ENCODE measurements at places on chromosomes 7 and 10.

DNA sequence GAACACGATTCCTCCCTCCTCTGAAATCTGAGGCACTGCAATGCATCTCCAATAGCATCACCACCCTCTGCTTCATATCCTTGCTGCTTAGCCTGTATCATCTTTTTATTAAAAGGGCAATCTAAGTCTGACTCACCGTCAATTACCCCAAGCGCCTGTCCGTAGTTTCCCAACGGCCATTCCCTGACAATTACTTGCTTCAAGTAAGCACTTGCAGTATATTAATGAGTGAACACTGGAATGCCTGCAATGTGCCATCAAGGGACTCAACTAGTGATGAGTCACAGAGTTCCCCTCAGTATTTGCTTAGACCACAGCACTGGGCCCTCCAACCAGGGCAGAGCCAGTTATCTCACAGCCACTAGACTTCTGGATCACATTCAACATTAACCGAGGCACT lies 19.5 kb upstream of the PPP1R3C start:
- no peak for DNase-seq

DNA sequence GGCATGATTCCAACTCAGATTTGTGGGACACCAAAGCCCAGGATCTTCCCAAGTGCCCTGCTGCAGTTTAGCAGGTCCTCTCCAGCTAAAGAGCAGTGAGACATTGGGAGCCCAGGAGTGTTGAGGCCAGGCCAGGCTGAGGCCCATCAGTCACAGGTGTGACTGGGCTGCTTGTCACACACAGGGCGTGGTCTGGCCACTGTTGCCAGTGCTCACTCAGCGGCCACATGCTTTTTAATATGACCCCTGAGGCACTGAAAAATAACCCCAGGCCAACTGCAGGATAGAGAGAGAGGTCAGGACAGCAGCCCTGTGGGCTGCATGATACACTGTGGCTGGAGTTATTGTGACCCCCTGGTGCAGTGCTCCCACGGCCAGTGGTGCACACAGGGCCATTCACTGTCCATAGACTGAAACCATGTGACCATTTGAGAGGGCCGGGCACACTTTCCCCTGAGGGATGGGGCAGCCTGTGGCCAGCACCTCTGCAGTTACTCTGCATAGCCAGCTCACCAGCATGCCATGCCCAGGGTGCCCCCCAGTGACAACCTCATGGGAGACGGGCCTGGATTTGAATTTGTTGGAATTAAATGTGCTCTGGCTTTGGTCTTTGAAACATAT lies 4.2 kb downstream of the GDF2 start:
- DNase-seq, result no peak

GRCh38 chr10:12333380-12334185 lies 15.8 kb upstream of the CAMK1D start:
- peak; percentile 40 for DNase-seq

GRCh38 chr10:21604651-21605050 lies 70.6 kb downstream of the MLLT10 start:
- DNase-seq, result no peak

DNA sequence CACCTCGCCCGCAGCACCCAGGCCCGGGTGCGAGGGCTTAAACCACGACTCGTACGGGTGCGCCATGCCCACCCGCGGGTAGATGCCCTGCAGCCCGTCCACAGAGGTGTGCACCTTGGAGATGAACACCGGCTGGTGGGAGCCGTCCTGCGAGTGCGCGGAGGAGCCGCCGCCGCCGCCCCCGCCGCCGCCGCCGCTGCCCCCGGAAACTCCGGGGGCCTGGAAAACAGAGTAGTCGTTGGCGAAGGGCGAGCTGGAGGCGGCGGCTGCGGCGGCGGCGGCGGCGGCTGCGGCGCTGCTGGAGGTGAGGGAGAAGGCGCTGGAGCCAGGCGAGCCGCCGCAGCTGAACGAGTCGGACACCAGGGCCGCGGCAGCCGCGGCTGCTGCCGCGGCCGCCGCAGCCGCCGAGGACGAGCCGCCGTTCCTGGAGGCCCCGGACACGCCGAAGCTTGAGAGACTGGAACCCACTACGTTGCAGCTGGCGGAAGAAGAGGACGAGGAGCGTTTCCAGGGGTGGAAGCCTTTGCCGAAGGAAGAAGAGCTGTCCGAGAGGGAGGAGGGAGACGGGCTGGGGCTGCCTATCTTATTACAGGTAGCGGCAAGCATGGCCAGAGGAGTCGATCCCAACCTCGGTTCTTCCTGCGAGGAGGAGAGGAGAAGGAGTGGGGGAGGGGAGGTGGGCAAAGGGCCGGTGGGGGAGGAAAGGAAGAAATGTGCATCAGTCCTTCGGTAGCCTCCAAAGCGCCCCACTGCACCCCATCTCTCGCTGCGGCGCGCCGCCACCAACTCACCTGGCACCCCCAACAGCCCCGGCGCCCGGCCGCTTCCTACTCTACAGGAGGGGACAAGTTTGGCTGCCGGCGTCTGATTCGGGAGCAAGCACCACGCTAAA lies 1.3 kb downstream of the SP8 start:
- peak; percentile 67 for DNase-seq

DNA sequence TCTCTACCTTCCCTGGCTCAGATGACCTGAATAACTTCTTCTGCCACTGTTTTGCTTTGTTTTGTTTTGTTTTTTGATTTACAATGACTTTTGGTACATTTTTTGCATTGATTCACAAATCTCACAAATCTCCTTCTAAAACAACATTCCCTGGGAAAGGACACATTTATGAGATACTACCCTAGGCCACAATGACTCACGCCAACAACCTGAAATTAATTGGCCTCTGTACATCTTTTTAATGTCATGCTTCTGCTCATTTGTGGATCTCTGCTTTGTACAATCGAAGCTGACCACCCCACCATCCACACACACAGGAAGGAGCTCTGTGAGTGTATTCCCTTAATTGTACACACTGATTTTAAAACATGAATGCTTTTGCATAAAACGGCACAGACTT lies 156.7 kb upstream of the PFKP start:
- DNase-seq, result no peak

DNA sequence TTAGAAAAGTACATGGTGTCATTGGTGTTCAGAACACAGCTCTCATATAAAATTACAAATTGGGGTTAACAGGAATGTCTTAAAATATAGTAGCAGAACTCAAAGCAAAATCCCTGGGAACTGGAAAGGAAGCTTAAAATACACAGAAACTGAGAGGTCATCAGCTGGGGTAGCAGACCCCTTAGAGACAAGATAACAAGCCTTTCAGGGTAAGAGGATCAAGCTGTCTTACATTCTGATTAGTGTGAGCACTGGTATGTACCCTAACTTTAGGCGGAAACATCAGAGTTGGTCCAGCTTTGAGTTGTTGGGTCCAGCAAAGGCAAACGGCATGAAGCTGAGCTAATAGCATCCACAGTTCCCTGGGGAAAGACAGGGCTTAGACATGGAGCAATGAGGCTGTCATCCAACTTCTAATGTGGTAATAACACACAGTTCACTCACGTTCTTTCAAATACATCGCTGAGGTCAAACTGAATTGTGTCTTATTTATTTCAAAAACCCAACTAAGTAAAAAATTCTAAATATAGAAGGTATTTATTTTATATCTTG lies 32.6 kb downstream of the ARHGAP21 start:
- no peak for DNase-seq

- peak; percentile 16 for DNase-seq
Observed at GRCh38 chr10:122189185-122189584, 81.9 kb upstream of the BTBD16 start.

GRCh38 chr10:74145133-74145532 lies 5.5 kb downstream of the AP3M1 start:
- no peak for DNase-seq

- DNase-seq, result no peak
Observed at GRCh38 chr10:27527666-27528295, 23.7 kb downstream of the RAB18 start.

- DNase-seq, result peak; percentile 4
Observed at GRCh38 chr10:34661580-34661979, 153.5 kb downstream of the PARD3 start.

DNA sequence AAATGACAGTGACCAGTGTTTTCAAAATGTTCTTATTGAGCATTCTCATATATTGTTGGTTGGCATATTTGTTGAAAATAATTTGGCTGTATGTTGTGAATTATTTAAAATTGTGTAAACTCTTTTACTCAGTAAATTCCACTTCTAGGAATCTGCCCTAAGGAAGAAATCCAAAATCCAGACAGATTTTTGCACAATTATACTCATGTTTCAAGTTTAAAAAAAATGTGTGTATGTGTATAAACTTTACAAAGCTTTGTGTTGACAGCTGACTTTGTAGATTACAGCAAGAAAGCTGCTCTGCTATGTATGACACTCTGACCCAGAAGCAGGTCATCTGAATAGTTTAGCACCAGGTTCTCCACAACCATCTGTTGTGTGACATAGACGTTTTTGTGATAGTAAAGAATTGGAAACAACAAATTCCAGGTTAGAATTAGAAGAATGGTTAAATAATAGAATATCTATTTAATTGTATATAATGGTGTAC lies 21.6 kb downstream of the KIFBP start:
- DNase-seq, result no peak

DNA sequence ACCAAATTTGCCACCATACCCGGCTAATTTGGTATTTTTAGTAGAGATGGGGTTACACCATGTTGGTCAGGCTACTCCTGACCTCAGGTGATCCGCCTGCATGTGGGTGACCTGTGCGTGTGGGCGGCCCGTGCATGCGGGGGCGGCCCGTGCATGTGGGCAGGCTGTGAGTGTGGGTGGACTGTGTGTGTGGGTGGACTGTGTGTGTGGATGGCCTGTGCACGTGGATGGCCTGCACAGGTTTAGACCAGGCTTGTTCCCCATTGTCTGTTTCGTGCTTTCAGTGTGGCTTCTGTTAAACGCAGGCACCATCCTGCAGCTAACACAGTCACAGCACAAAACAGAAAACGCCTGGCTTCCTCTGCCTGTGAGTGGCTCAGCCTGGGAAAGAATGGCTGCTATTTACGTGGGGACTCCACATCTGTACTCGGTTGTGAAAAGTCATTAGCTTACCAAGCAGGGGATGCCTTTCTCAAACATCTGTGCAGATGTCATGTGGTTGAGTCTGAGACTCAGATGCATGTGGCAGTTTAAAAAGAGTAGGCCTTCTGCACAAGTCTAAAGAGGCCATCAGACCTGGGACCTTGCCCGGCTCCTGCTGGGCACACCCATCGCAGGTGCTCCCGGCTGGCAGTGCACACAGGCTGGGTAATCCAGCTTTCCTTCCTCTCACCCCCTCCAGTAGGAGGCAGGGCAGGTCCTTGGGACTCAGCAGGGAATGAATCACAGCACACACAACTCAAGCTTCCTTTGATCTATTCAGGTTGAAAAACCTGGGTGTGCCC lies 91.6 kb downstream of the COBL start:
- peak; percentile 43 for DNase-seq

DNA sequence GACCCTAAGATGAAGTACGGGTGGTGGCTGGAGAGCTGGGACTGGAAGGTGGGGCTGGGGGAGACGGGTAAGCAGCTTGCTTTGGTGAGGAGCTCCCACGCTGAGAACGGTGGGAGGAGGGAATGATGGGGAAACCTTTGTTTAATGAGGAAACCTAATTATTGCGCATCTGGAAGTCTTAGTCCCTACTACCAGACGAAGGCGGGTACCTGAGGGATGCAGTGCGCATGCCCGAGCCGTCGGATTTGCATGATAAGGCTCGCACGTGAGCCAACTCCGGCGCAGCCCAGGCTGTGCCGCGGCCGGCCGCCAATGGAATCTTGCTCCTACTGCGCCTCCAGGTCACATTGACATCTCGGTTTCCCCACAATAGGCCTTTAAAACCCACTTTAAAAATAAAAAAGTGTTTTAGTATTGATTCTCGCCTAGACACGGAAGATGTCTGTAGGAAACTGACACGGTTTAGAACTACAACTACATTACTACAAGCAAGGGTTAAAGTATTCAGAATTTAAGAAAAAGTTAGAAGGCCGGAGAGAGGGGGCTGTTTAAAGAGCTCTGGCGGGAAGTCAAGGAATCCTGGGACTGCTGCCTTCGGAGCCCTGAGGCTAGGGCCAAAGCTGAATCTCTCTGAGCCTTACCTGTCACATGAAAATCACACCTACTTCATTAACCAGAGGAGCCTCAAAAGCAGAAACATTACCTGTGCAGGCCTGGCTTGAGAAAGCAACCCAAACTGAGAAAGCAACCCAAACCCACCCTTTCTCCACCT lies 12.1 kb upstream of the DLX6 start:
- no peak for DNase-seq

GRCh38 chr7:87420173-87420572 lies 55.3 kb downstream of the ABCB4 start:
- DNase-seq, result no peak

DNA sequence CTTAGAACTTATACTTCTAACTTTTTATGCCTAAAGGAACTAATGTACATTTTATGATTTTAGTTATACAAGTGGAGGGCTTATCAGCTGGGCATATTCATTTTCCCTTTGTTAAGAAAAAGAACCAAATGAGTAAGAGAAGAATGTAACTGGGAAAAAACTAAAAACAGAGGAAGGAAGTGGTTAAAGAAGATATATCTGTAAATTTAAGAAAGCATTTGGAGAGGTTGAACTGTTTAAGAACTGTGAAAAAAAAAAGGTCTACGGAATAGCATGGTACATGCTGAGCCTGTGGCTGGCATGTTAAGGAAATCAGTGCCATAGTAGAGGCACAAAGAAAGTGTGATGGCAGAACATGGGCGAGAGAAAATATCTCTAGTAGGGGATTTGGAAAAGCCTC lies 6.2 kb downstream of the MDFIC start:
- DNase-seq, result no peak

- no peak for DNase-seq
Observed at GRCh38 chr7:111827863-111828504, 265.7 kb upstream of the IMMP2L start.

GRCh38 chr10:12869427-12869826 lies 132.1 kb downstream of the CCDC3 start:
- no peak for DNase-seq

- no peak for DNase-seq
Observed at GRCh38 chr10:70418229-70418628, 14.3 kb downstream of the EIF4EBP2 start.

GRCh38 chr10:21740989-21741388 lies 207.0 kb downstream of the MLLT10 start:
- DNase-seq, result no peak

GRCh38 chr7:128744366-128744905 lies 5.3 kb downstream of the CALU start:
- no peak for DNase-seq

DNA sequence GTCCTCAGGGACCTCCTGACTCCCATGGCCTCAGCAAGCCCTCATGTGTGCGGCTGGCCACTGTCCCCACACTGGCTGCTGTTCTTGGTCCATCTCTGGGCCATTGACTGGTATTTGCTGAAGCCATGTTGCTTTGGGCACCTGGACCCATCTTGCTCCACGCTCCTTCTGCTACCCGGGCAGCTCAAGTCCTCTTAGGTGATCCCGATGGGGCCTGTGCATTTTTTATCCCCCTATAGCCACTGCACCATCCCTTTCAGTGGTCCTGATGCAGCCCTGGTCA lies 16.7 kb downstream of the RAMP3 start:
- DNase-seq, result no peak

GRCh38 chr10:119401671-119402395 lies 140.7 kb downstream of the RGS10 start:
- no peak for DNase-seq
